Forelimb muscle (tissue), 1 donor: ENCODE measurements at places on chromosomes 2 and 18.

DNA sequence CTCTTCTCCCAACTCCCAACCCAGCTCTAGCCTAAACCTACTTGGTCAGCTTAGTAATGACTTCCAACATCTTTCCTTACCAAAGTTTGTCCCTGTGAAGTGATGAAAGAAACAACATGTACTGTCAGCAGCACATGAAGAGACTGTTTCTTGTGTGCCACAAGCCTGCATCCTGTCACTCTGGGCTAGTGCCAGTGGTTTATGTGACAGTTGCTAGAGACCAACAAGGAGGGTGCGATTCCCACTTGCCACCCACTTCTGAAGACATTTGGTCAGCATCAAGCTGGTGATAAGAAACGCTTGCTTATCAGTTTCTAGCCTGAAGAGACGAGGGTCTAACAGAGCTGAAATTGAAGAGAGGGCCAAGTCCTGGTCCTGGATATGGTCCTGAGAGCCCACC is 132.6 kb downstream of the COL4A4 start:
- no peak for DNase-seq

DNA sequence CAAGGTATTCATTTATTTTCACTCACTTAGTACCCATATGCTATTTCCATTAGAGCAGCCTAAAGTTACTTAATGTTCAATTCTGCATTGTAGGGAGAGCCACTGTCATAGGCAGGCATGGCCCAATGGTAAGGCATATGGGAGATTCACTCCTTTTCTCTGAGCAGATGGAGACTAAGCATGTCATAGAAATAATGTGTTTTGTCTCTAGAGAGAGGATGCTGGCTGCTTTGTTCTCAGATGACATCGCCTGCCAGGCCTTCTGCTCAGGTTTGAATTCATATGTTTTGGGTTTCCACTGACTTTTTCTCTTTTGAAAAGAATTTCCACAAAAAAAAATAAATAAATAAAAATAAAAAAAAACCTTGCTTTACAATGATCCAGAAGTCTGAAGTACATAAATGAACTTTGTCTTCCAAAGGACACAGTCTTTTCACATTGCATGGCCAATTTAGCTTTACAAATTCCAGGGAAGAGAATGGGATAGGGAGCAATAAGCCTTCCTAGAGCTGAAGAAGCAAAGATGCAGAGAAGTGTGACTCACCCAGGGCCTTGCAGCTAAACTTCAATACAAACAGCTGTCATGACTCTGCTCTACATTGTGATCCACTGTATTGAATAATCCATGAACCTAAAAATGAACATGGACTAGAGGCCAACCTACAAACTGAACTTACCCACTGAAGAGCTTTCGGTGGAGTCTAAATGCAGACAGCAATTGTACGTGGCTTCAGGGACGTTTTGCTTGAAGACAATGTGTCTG is 422.5 kb downstream of the CMPK2 start:
- DNase-seq = no peak

DNA sequence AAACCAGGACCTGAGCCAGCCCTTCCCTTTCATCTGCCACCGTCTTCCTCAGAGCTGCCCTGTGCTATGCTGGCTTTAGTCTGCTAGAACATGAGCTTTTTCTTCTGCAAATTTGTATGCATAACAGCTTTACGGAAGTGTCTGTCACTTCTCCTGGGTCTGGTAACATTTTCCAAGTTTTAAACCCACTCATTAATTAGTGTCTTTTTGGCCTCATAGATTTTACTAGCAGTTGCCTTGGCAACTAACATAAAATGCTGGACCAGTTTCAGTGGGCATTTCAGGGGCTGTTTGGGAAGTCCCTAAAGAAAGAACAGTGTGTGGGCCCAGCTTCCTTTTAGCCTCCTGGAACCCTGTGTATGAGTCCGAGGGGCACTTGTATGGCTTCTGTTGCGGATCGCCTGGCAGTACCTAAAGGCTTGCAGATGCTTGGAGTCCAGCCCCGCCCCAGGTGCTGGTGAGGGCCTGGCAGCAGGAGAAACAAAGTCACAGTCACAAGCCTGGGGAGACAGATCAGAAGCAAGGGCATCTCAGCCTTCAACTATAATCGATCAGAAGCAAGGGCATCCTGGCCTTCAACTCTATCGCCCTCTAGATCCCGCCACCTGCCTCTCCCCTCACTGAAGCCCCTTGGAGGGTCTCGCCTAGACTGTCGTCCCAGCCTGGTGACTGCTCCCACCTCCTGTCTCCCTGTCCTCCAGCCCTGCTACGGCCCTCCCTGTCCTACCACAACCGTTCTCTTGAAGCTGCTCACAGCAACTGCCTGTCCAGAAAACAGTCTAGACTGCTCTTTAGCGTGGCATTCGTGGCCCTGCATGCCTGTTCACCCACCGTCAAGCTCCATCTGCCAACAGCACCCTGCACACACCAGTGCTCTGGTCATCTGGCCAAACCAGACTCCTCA is 36.8 kb upstream of the MAPRE3 start:
- no peak for DNase-seq

DNA sequence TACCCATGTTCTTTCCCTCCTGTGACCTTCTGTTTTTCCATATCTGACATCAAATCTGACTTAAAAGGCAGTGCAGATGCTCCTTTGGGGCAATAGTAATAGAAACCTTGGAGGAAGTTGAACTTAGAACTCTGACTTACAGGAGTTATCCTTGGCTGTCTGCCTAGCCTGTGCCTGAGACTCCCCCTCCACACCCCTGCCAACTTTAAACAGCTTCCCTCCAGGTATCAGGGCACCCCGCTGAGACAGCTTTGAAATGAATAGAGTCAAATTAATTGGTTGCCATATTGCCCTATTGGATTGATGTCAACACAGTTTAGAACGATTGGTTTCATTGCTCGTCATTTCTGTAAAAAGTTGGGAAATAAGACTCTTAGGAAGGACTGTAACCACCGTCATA is 322.0 kb downstream of the PRKCE start:
- no peak for DNase-seq

DNA sequence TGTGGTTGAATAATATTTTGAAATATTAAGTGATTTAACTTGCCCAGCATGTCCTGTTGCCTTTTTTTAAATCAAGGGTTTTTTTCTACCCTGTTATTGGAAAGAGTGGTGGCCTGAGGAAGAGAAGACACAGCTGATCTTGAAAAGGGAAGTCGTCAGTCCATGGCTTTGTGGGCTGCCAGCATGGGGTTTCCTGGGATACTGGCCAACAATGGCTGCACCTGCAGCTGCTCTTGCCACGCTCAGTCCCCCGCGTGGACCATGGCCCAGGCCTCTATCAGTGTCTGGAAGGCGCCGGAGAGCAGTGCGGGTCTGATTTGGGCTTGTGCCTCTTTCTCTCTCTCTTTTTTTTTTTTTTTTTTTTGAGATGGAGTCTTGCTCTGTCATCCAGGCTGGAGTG is 99.3 kb downstream of the ASB1 start:
- DNase-seq = no peak

- no peak for DNase-seq
Observed at GRCh38 chr2:19806591-19806990, 95.2 kb downstream of the TTC32 start.

GRCh38 chr2:126635281-126635680 is 20.7 kb upstream of the GYPC start:
- DNase-seq = no peak
